ENCODE measurements at places on chromosomes 5 and 9.

DNA sequence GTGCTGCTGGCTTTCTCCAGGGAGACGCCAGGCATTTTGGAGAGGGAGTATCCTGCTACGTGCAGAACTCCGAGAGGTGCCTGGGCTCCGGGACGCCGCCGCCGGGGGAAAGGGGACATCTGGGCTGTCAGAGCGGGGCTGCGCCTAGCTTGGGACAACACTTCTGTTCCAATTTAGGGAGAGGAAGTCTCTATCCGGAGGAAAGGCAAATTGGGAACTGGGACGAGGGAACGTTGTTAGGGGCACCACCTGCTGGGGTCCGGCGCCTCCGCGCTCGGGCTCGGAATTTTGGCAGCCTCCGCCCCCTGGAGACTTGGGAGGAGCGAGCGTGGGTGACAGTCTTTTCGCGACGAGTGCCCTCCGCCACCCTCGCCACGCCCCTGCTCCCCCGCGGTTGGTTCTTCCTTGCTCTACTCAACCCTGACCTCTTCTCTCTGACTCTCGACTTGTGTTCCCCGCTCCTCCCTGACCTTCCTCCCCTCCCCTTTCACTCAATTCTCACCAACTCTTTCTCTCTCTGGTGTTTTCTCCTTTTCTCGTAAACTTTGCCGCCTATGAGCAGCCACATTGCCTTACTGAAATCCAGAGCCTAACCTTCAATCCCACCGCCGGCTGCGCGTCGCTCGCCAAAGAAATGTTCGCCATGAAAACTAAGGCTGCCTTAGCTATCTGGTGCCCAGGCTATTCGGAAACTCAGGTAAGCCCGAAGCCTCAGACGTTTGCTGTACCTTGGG lies 1.6 kb downstream of the TSLP start:
- peak; percentile 50 for DNase-seq

DNA sequence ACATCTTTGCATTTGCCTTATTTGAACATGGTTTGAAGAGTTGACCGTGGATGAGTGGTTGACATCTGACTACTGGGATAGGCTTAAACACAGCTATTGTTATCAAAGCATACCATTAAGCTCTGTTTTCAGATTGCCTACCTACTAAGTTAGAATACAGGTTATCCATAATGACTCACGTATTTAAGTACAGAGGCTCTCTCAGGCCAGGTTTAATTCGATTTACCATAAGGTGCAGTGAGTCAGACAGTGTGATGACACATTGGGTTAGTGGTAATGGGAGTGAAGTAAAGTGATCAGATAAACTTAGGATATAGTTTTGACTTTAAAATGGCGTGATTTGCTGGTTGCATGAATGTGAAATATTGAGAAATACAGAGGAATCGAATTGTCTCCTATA lies 732.0 kb upstream of the CTNND2 start:
- DNase-seq = no peak

- DNase-seq = no peak
Observed at GRCh38 chr9:131423171-131423581, 29.3 kb downstream of the PRRC2B start.

DNA sequence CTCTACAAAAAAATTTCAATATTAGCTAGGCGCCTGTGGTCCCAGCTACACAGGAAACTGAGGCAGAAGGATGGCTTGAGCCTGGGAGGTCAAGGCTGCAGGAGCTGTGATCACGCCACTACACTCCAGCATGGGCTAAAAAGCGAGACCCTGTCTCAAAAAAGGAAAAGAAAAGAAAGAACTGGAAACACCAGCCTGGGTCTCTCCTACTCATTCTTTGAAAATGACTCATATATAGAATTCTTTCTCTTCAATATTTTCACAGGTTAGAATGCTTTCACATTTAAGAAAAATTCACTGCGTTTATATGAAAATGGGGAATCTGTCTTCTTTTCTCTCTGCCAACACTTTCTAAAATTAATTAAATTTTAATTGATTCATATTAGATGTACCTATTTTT lies 115.6 kb downstream of the TRPM6 start:
- no peak for DNase-seq

GRCh38 chr5:132492386-132493125 lies 2.0 kb upstream of the IRF1 start:
- DNase-seq = no peak

- DNase-seq = no peak
Observed at GRCh38 chr5:135016861-135017290, 17.2 kb downstream of the PITX1 start.

DNA sequence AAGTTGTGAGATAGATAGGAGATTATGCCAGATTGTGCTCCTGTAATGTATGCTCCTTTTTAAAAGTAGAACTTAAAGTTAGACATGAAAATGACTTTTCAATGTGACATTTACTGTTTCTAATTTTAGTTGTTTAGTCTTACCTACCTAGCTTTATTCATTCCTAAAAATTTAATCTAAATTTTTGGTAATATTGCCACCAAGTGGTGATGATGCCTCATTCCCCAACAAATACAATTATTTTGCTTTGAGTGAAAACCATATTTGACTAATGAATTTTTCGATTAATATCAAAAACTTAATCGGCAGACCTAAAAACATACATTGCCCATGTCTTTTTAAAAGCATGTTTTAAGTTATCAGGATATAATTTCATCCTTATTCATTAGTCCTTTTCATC lies 25.6 kb downstream of the PPWD1 start:
- DNase-seq = no peak

DNA sequence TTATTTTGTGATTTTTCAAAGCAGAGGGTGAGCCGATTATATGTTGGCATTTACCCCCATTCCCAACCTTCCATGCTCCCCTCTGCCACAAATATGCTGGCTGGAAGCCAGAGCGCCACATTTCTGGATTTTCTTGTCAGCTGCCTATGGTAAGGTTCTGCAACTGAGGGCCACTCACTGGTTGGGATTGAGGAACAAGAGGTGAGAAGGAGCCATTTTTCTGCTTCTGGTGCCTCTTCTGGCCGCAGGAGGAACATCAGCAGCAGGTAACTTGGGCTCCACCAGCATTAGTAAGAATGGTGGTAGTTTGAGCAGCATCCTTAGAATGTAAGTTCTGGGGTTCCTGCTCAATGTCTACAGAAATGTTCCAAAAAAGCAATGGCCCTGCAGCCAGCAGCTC lies 159.5 kb upstream of the MAST4 start:
- DNase-seq = no peak

DNA sequence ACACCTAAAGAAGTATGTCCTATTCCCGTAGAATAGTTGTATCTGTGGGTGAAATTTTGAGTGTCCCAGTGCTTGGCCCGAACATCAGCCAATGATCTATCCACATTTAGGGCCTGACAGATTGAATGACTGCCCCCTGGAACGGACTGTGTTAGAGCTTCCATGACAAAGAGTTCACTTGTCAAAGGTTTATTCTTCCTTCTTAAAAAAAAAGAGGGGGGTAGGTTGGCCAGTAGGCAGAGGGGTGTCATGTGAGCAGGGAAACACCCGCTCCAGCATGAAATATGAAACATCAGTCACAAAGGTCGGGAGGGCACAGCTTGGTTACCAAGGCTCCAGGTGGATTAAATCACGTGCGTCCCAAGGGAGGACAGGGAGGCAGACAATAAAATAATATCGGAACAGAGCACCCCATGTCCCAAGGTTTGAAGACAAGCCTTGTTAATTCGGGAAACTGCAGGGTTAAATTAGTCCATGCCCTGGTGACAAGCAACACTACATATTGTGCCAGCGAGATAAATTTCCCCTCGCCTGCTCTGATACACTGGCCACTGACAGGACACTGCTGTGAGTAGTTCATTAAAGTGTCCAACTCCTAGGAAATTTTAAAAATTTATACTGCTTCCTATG lies 401.2 kb downstream of the IRX1 start:
- DNase-seq = no peak

GRCh38 chr9:93091453-93092081 lies 4.5 kb upstream of the CARD19 start:
- no peak for DNase-seq

DNA sequence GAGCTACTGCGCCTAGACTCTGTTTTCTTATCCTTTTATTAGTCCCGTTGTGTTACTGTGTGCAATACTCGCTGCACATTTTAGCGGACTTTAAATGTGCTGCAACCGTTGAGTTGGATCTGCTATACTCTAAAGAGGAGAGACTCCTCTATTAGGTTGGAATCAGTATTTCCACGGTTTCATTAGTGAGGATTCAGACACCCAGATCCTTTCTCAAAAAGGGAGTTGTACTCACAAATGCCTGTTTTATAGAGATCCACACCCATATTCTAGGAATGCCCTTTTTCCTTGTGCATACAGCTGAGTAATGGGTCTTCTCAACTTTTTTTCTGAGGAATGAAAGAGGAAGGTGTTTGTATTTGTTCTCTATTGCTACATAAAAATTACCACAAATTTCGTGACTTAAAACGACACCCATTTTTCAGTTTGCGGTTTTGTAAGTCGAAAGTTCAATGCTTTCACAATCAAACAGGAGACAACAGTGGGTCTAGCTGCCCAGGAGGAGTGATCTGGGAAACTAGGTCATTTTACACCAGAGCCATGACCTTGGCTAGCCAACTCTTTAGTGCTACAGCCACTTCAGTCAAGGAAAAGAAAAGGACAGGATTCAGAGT lies 52.8 kb upstream of the SLC44A1 start:
- DNase-seq = no peak

- no peak for DNase-seq
Observed at GRCh38 chr5:166716856-166717492, 1574.5 kb upstream of the WWC1 start.

All from GDM1 (cell line).